ENCODE measurements at places on chromosomes 6 and 20.

DNA sequence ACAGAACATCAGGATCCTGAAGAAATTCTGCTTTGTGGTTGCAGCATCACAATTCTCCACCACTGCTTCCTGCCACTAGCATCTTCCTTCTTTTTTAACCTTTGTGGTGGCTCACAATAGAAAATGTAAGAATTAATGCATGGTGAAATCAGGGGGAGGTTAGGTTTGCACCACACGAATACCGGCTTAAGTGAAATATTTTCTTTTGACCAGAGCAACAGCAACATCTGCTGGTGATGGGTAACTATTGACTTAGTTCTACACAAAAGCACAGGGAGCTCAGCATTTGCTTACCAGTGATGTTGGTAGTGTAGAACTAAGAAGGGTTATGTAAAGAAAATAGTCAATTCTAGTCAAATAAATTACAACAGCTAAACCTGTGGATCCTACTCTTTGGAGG, 280.5 kb downstream of the SYNE1 start:
- peak; percentile 58 for DNase-seq

GRCh38 chr20:62929051-62929538, 2.8 kb upstream of the DIDO1 start:
- peak; percentile 90 for DNase-seq

- DNase-seq, result no peak
Measured at GRCh38 chr6:155638200-155638599, 182.6 kb upstream of the NOX3 start.

DNA sequence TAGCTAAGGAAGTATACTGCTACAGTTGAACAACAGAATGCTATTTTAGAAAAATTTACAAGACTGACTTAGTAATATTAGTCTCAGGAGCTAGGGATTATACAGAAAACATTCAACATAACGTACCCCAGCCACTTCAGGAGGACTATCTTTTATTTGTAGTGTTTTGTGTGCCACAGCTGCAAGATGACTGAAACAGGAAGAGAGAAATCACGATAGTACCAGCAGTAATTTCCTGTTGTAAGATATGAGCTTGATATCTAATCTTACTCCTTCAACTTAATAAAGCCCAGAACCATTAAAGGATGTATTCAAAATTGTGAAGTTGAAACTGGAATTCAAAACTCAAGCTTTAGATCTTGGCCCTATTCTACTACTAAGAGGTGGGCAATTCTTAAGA, 42.1 kb downstream of the SLC35A1 start:
- DNase-seq, result no peak

DNA sequence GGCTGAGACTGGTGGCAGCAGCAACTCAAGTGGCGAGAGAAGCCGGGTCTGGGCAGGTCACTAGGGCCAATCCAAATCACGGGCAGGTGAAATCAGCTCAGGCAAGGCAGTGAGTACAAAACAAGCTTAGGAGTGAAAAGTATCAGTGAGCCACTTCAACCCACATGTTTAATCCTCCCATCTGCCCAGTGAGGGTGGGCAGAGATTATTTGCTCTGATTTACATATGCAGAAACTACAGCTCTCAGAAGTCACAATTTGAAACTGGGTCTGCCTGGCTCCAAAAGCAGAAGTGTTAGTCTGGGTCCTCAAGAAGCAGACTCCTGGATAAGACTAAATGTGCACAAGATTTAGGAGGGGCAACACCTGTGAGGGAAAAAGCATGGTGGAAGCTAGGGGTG, 173.7 kb upstream of the LRFN2 start:
- no peak for DNase-seq

- DNase-seq, result no peak
Measured at GRCh38 chr6:71197267-71197666, 91.3 kb upstream of the OGFRL1 start.

DNA sequence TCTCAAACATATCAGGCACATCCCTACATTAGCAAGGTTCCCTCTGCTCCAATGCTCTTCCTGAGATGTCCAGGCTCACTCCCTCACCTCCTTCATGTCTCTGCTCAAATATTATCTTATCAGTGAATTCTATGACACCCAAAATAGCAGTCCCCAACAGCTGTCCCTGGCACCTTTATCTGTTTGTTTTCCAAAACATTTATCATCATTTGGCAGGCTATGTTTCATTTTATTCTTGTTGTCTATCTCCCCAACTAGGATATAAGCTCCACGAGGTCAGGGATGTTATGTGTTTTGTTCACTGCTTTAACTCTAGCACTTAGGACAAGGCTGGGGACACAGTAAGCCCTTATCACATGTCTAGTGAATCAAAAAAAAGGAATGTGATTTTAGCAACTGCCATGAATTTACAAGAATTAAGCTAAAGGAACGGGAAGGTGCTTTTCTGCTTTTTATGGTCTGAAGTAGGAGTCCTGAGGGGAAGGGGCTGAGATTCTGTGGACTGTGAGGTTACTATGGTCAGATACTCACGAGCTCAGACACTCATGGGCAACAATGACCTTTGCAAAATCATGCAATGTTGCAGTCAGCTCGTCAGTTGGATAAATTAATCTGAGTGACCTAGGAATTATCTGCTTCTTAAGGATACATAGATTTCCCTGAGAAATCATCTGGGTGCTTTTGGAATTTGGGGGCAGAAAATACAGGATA, 1.9 kb upstream of the IL22RA2 start:
- DNase-seq, result no peak

DNA sequence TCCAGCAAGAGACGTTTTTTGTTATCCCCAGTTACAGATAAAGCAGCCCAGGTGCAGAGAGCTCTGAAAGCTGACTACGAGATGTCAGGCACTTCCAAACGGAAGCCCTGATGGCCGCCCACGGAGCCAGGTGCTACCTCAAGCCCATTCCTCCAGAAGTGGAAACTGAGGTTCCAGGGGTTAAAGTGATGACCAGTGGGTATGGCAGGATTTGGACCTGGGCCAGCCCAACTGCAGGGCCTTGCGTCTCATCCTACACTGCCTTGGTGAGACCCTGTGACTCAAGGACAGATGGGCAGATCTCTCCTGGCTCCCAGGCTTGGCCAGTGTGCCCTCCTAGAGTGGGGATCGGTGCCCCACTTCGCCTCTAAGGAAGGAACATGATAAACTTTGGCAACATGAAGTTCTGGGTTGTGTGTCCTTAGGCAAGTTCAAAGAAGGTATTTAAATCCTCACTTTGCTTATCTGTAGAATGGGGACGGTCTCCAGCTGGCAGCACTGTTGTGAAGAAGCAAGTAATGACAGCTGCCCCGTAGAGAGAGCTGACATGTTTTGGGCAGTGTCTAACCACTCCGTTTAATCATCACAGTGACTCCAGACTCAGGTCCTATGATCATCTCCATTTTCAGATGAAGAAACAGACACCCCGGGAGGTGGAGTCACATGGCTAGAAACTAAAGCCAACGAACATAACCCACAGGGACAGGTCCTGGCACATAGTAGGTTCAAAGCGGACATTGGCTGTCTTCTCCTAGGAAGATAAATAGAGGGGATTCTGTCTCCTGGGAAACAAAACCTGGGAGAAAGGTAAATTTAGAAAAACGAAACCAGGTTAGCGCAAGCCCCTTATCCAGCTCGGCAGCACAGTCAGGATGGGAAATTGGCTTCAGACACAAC, 34.4 kb upstream of the CDH22 start:
- no peak for DNase-seq

- DNase-seq, result no peak
Measured at GRCh38 chr6:17381424-17382147, 11.8 kb upstream of the CAP2 start.

DNA sequence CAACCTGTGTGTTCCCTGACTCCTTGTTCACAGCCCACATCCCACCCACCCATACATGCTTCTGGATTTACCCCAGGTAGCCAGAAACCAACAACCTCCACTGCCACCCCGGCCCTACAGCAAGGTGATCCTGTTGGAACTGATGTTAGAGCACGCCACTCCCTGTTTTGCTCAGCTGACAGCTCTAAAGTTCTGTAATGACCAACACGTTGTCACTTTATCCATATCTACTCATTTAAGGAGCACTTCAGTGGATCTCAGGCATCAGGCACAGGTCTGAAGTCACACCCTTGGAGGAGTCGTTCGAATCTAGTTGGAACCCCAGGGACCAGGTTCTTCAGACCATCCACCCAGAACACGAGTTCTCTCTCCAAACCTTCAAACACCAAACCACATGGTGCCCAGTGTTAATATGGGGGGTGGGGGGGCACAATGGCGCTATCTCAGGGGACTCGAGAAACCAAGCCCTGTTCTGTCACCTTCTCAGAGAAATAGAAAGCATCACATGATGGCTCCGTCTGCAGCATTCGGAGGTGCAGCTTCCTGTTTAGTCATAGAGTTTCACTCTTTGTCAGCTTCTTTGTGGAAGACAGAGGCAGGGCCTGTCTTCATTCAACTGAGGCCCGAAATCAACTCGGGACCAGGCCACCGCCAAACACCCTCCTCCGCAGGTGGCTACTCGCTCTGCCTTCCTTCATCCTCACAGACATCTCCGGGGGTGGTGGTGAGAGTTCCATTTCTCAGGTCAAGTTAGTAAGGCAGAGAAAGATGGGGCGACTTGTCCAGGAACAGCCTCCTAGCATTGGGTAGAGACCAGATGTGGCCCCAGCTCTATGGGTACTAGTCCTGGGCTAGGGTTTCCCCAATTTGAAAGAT, 142.2 kb downstream of the NFATC2 start:
- no peak for DNase-seq

GRCh38 chr6:9711365-9711764, 703.5 kb downstream of the TFAP2A start:
- no peak for DNase-seq

DNA sequence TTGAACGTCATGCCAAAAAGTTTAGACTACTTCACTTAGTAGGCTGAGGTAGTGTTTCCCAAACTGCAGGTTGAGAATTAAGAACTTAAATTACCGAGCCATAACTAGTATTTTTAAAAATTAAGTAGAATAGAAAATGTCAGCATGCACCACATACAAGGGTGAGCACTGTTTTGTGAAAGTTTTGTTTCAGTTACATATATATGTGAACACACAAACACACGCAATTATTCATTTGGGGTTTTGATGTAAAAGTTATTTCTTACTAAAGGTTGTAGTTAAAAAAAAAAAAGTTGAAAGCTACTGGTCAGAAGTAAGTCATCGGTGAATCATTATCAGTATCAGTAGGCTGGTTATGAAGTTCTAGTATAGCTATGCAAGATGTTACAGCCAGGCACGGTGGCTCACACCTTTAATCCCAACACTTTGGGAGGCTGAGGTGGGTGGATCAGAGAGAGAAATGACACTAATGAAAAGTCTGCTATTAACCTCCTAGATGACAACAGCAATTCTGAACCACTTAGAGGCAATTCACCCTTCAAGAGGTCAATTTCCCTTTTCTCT, 24.1 kb downstream of the FASTKD5 start:
- DNase-seq, result no peak

DNA sequence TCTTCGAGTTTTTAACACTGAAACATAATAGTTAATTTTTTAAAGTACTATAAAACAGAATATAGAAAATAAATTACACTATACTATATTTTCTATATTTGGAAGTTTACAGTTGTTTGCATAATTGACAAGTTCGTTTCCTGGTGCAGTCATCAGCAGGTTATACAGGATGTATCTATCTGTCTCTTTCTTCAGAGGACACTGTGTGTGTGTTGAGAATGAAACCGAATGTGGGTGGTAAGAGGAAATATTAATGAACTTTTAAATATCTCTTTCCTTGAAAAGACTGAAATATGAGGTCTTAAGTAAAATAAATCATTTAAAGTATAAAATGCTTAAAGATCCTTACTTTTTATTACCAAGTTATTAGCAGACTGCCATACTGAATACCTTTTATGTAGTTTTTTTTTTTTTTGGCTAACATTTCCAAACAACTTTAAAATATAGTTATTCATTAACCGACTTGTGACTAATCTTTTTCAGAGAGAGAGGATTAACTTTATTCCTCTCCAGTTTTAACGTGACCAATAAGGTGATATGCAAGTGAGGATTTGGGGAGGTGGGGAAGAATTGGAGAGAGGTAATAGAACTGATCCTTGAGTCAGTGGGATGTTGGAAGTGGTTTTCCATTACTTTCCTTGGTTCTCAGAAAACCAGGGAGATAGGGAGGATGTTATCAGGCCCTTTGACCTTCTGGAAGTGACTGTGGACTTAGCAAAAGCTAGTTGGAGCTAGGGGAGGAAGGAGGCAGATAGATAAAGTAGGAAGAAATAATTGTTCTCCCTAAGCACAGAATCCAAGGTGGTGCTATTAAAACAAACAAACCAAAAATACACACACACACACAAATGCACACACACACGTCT, 380.0 kb upstream of the FLRT3 start:
- no peak for DNase-seq

- no peak for DNase-seq
Measured at GRCh38 chr20:5000263-5001173, 792 bp downstream of the SLC23A2 start.

GRCh38 chr20:34312024-34312460, 8.9 kb upstream of the AHCY start:
- DNase-seq, result no peak

DNA sequence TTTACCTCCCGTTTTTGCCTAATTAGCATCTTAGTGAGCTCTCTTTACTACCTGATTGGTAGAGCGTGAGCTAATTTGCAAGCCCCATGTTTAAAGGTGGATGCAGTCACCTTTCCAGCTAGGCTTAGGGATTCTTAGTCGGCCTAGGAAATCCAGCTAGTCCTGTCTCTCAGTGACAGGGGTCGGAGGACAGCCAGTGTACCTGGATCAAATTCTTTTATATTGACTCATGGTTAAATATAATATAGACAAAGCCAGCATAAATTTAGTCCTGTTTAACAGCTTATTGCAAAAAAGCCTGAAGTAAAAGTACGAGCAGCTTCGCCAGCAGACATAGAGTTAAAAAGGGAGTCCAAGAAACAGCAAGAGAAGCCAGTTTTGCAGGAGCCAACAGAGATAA, 12.2 kb upstream of the GSTA3 start:
- no peak for DNase-seq

- DNase-seq, result no peak
Measured at GRCh38 chr6:150666071-150666470, 66.4 kb downstream of the PLEKHG1 start.

DNA sequence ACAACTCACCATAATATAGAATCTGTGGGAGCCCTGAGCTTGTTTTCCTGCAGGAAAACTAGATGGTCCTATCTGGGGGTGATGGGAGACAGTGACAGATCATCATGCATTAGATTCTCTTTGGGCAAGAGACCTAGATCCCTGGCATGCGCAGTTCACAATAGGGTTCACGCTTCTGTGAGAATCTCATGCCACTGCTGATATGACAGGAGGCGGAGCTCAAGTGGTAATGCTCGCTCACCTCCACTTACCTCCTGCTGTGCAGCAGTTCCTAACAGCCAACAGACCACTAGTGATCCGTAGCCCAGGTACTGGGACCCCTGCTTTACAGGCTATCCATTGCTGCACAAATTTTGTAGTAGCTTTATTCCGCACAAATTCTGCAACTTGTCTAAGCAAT, 84.5 kb downstream of the HIVEP2 start:
- no peak for DNase-seq

GRCh38 chr6:151004383-151005024, 139.0 kb downstream of the MTHFD1L start:
- peak; percentile 74 for DNase-seq

GRCh38 chr6:10314163-10314955, 100.5 kb downstream of the TFAP2A start:
- DNase-seq, result no peak

- DNase-seq, result no peak
Measured at GRCh38 chr20:2133318-2134183, 31.9 kb downstream of the STK35 start.

- peak; percentile 99 for DNase-seq
Measured at GRCh38 chr6:31971993-31972708, at the start of gene DXO. Gene DXO (minus strand): TSS chr6:31972138. CDS start chr6:31971675, 463 bp downstream.

GRCh38 chr6:149164199-149164750, 153.2 kb upstream of the TAB2 start:
- no peak for DNase-seq

GRCh38 chr20:16709017-16709416, 20.8 kb upstream of the SNRPB2 start:
- no peak for DNase-seq
